CD4-positive, alpha-beta memory T cell (primary cell): ENCODE measurements at places on chromosomes 7 and 10. TPM values are rescaled to one million over a fixed set of nuclear protein-coding genes. Genes with fewer than 3 reads are reported as not detected.

DNA sequence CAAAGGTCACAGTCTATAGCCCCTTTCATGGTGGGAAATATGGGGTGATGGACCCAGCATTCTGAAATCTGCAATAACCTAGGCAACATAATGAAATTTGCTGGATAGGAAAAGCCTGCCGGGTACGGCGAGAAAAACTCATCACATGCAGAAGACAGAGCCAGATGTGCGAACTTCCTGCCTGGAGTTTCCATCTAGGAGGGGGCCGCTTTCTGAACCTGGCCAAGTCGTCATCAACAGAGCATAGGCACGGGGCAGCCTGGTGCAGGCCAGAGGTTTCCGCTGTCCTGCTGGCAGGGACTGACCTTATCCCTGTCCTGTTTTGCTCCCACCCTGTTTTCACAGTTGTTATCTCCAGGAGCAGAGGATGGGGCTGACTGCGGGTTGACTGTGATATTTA lies 27.4 kb downstream of the CCDC3 start:
- H3K4me1 ChIP-seq: no peaks in the 10 kb centered on the region
- H3K4me3 ChIP-seq: no peak overlapping the region
- H3K36me3 ChIP-seq: no peaks in the 10 kb centered on the region
- H3K27ac ChIP-seq: no peak overlapping the region
- no peak for DNase-seq

- no peaks in the 10 kb centered on the region for H3K36me3 ChIP-seq
- H3K4me1 ChIP-seq: no peaks in the 10 kb centered on the region
- H3K27ac ChIP-seq: no peak overlapping the region
- H3K4me3 ChIP-seq: no peak overlapping the region
- no peak for DNase-seq
- no peaks in the 10 kb centered on the region for H3K27me3 ChIP-seq
These were observed 290.1 kb downstream of the TCERG1L start for GRCh38 chr10:131021246-131021895.

GRCh38 chr7:111750228-111750627 lies 187.9 kb upstream of the IMMP2L start:
- H3K36me3 ChIP-seq: no peaks in the 10 kb centered on the region
- no peaks in the 10 kb centered on the region for H3K27me3 ChIP-seq
- H3K27ac ChIP-seq: no peak overlapping the region

GRCh38 chr7:94957061-94957460 lies 49.7 kb downstream of the PPP1R9A start:
- H3K4me3 ChIP-seq: no peak overlapping the region
- DNase-seq: no peak
- H3K27me3 ChIP-seq: no peaks in the 10 kb centered on the region
- H3K4me1 ChIP-seq: no peaks in the 10 kb centered on the region
- H3K27ac ChIP-seq: no peak overlapping the region

DNA sequence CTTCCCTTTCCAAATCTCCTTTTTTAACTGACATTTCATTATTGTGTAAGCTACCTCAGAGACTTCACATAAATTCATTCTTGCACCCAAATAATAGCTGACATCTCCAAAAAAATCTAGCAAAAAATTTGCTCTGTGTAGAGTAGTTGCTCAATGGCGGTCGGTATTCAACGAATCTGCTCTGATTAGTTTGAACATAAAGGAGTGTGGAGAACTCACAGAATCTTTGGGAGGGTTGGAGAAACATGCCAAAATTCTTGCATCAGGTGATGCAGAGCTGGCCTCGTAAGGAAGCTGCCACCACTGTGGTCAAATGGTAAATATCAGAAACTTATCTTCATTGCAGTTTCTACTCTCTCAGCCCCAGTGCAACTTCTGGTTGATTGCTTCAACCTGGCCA lies 201.2 kb upstream of the MDFIC start:
- no peaks in the 10 kb centered on the region for H3K4me1 ChIP-seq
- no peaks in the 10 kb centered on the region for H3K36me3 ChIP-seq
- no peak for DNase-seq
- no peak overlapping the region for H3K4me3 ChIP-seq
- no peak overlapping the region for H3K27ac ChIP-seq
- no peaks in the 10 kb centered on the region for H3K27me3 ChIP-seq

DNA sequence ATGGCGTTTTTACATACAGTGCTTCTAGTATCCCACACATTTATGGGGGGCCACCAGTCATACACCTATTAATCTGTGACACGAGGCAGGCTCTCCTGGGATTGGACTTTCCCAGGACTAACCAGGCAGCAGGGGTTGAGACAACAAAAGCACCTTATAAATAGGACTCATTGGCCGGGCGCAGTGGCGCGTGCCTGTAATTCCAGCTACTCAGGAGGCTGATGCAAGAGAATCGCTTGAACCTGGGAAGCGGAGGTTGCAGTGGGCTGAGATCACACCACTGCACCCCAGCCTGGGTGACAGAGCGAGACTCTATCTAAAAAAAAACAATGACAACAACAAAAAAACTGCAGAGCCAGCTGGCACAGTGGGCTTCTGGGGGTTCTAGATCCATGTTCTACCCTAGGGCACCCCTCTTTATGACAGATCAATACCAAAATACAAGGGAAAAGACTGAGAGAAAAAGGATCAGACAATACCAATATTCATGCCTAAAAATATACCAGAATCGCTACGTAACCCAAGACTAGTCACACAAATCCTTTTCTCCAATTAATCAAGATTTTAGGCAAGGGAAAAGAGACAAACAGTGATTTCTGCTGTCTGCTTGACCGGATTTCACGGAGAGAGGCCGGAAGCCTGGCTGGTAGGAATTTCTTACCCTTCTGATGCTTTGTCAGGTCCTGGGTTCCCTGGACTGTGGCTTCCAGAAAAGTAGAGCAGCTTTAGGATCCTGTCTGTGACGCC lies 98.4 kb upstream of the CCNY start:
- H3K36me3 ChIP-seq: no peaks in the 10 kb centered on the region
- no peaks in the 10 kb centered on the region for H3K27me3 ChIP-seq
- no peaks in the 10 kb centered on the region for H3K4me1 ChIP-seq
- H3K27ac ChIP-seq: no peak overlapping the region

CLEC2L gene
- not detected for total RNA-seq

HYAL4 gene
- not detected for total RNA-seq

GRCh38 chr7:25124465-25125136 lies 459 bp downstream of the CYCS start:
- peaks cover 14% of the 10 kb centered on the region for H3K36me3 ChIP-seq
- H3K4me1 ChIP-seq: peaks cover 9% of the 10 kb centered on the region
- H3K27ac ChIP-seq: peak overlapping the region; percentile 97

DNA sequence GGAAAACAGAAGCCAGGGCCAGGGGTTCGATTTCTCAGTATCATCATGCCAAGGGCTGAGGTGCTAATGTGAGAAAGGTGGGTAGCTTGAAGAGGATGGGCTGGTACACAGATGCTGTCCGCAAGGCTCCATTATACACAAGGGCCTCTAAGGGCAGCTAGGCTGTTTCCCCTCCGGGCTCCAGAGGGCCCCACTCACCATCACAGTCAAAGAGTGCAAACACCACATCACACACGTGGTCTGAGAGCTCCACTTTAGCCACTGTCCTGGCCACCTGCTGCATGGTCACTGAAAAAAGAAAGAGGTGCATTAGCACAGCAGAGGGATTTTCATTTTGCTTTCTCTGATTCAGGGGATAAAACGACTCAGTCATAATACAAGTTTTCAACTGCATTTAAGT lies 20.9 kb upstream of the DNAJB12 start:
- no peak for DNase-seq
- no peaks in the 10 kb centered on the region for H3K36me3 ChIP-seq
- H3K4me3 ChIP-seq: no peak overlapping the region
- H3K27me3 ChIP-seq: no peaks in the 10 kb centered on the region

GRCh38 chr10:18710201-18710653 lies 51.0 kb downstream of the ARL5B start:
- no peaks in the 10 kb centered on the region for H3K4me1 ChIP-seq
- no peaks in the 10 kb centered on the region for H3K27me3 ChIP-seq
- H3K4me3 ChIP-seq: no peak overlapping the region
- no peaks in the 10 kb centered on the region for H3K36me3 ChIP-seq

CPN1 gene
- not detected for total RNA-seq

DNA sequence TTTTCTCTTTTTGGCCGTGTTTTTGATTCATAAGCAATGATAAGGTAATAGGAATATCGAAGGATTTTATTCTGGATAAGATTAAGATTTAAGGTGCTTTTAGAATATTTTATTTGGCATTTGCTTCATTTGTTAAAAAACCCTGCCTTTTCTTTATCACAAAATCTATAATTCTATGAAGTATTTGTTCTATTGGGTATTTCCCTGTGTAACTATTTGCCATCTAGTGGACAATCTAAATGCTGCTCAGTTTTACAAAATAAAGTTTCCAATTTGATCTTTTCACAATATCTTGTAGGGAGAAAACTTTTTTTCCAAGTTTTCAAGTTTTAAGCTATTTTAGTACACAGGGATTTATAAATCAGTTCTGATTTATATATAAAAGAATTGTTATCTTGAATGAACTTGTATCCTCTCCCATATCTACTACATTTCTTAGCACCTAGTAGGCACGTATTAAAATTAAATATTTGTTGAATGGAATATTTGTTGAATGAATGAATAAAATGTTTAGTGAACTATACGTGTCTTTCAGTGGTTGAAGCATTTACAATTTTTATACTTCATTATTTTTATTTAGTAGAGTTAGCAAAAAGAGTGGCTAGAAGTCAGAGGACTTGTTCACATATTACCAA lies 26.5 kb downstream of the ANKRD7 start:
- no peaks in the 10 kb centered on the region for H3K27me3 ChIP-seq
- no peaks in the 10 kb centered on the region for H3K4me1 ChIP-seq
- no peak overlapping the region for H3K4me3 ChIP-seq
- DNase-seq: no peak

GRCh38 chr7:25851332-25852210 lies 300.4 kb upstream of the NFE2L3 start:
- H3K27ac ChIP-seq: no peak overlapping the region
- DNase-seq: peak; percentile 39
- H3K36me3 ChIP-seq: no peaks in the 10 kb centered on the region

DNA sequence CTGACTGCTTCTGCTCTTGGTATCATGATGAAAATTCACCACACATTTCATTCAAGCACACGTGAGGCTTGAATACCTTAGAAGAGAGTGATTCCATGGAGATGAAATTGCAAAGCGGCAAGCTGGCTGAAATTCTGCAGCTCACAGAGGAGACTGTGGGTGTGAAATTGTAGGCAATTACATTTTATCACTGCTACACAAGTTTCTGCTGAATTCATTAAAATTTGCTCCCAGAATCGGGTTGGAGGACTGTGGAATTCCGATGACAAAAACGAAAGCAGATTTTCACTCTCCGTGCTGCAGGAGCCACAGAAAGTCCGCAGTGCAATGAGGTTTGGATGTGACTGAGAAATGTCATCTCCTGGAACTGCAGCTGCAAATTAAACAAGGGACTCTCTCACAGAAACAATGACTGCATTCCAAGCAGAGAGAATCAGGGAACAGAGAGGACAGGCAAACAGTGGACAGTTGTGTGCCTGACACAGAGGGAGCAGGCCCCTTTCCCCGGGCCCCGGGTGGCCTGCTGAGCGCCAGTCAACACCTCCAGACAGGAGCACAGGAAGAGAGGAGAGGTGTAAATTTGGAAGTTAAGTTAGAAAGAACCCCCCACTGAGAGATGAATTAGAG lies 109.1 kb downstream of the C10orf90 start:
- H3K27ac ChIP-seq: no peak overlapping the region
- H3K4me1 ChIP-seq: no peaks in the 10 kb centered on the region
- no peak overlapping the region for H3K4me3 ChIP-seq
- no peaks in the 10 kb centered on the region for H3K27me3 ChIP-seq

DNA sequence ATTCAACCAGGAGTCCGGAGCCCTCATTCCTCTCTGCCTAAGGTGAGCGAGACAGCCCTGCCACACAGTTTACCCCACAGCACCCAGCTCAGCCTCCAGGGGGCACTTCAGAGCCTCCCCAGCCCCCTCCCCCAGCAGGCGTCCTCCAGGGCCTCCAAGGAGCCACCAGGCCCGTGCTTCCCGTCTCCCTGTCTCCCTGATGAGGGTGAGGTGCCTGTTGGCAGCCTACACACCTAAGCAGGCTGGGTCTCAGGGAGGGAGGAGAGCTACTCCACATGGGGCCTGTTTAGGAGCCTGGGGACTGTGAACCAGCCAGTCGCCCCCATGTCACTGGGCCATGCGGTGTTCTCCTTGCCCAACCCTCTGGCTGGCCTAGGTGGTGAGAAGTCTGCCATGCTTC lies 28.9 kb upstream of the TRIM8 start:
- DNase-seq: no peak
- H3K4me3 ChIP-seq: no peak overlapping the region
- H3K36me3 ChIP-seq: peaks cover 28% of the 10 kb centered on the region
- no peak overlapping the region for H3K27ac ChIP-seq

DNA sequence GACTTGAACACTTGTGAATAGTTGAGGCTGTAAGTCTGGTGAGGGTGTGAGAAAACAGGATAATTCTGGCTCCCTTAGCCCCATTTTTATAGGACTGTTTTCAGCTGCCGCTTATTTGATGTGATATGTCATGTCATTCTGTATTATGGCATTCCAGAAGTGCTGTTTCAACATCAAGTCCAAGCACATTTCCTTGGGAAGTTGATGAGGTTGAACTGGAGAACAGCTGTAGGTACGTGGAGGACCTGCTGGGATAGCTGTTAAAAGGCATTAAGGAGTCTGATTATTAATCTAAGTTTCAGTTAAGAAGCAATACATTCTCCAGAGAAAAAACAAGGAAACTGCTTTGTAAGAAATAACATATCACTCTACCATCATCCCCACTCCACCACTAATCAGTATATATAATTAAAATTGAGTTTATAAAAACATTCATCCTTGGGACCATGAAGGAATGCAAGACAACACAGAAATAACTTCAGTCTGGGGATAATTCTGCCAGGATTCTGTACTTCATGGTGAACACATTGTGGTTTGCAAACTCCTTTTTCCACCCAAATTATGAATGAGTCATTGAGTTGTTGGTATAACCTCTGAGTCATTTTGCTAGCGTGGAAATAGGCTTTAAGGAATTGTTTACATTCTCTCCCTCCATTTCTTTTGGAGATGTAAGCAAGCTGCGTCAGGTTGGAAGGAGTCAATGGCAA lies 39.9 kb upstream of the TMEM229A start:
- H3K36me3 ChIP-seq: no peaks in the 10 kb centered on the region
- DNase-seq: no peak
- no peak overlapping the region for H3K27ac ChIP-seq
- H3K4me3 ChIP-seq: no peak overlapping the region
- no peaks in the 10 kb centered on the region for H3K27me3 ChIP-seq

SLC18A3 gene
- total RNA-seq: not detected

AS3MT gene
- 2.3 TPM for total RNA-seq

FOXI2 gene
- not detected for total RNA-seq

- DNase-seq: no peak
- H3K4me3 ChIP-seq: no peak overlapping the region
- H3K27me3 ChIP-seq: no peaks in the 10 kb centered on the region
- no peaks in the 10 kb centered on the region for H3K4me1 ChIP-seq
- H3K27ac ChIP-seq: no peak overlapping the region
These were observed 38.8 kb upstream of the SHH start for GRCh38 chr7:155850766-155851678.
